ENCODE measurements at places on chromosomes 12 and 14.

DNA sequence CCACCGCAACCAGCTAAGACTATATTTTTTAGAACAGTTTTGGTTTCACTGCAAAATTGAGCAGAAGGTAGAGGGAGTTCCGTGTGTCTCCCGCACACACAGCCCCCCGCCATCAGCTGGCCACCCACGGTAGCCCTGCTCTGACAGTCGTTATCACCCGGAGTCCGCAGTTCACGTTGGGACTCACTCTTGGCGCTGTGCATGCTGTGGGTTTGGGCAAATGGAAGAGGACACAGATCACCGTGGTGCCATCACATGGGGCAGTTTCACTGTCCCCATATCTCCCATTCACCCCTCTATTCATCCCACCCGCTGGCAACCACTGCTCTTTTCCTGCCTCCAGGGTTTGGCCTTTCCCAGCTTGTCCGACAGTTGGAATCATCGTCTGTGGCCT lies 31.8 kb upstream of the ULK1 start:
- DNase-seq: no peak

DNA sequence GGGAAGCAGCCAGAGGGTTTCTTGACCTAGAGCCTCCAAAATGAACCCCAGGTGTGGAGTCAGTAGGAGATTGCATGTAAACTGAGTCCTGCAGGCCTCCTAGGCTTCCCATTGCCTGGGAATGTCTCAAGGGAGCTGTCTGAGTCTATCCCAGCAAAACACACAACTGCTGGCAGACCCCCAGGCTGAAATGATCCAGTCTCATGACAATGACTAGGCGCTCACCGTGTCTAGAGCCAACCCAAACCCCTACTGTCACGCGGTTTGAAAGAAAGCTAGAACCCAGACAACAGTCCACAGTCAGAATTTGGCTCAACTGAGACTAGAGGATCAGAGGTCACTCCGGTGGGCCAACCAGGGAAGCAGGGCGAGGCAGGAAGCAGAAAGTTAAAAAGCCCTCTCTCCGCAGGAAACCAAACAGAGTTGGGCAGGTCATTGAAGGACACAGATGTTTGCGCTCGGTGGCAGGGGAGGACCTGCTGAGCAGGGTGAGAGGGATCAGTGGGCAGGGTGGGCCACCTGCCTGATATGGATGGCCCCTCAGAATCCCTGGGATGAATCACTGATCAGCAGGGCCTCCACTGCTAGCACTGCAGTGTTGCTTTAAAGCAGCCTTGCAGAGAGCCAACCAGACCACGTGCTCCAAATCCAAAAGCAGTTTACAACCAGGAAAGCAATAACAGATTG lies 23.8 kb downstream of the ACTN1 start:
- DNase-seq: no peak

GRCh38 chr12:78721906-78722305 lies 142.7 kb upstream of the SYT1 start:
- no peak for DNase-seq

DNA sequence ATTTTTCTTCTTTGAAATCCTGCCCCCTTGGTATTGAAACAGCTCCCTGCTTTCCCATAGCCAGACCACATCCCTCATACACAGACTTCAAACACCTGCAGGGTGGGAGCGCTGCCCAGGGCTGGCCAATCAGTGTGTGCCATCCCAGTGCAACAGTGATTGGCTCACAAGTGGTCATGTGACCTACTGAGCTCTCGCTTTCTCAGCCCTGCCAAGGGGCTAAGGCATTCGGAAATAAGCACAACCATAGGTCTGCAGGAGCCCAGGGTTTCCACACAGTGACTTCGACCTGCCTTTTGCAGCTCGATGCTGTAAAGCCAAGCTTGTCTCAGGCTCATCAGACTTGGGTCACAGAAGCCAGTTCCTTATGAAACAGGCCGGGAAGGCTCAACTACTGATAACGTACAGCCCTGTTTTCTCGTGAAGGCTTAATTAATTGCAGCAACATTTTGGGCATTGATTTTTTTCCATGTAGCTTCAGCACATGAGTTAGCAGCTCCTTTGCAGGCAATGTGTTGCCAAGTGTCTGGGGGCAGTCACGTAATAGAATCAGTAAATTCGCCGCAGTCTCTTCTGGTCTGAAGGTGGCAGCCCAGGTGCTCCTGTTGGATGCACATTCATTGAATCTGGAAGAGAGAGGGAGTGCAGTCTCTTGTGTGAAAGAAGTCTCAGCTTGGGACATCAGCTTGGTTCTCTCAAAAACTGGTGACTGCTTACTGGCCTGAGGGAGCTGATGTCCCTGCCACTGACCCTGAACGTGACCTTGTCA lies 1091.8 kb downstream of the AACS start:
- DNase-seq: no peak

DNA sequence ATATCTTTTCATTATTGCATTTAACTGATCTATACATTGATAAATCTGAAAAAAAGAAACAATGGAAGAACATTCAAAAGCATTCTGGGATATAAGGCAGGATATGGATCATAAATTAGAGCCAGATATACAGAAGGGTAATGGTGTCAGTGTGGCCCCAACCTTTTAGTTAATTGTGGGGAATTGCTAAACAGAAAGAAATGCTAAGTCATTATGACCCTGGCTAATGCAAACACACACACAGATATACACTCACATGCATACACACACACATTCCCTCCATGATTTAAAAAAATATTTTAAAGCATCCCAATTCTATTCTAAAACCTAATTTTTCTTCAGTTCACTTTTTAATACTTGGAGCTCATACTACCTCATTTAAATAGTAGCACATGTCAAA lies 404.5 kb downstream of the BCAT1 start:
- DNase-seq: no peak

GRCh38 chr14:46540986-46541385 lies 110.6 kb downstream of the RPL10L start:
- no peak for DNase-seq

GRCh38 chr12:2834581-2835491 lies at the start of gene NRIP2:
NRIP2 (minus strand) TSS chr12:2835035; CDS start chr12:2834983, 52 bp downstream.
- DNase-seq: no peak

- no peak for DNase-seq
These were observed 4.5 kb upstream of the AQP2 start for GRCh38 chr12:49946086-49946485.

- no peak for DNase-seq
These were observed 65.6 kb downstream of the FBXL14 start for GRCh38 chr12:1528791-1529190.

- DNase-seq: no peak
These were observed 215.3 kb downstream of the SEC23A start for GRCh38 chr14:38887696-38888095.

DNA sequence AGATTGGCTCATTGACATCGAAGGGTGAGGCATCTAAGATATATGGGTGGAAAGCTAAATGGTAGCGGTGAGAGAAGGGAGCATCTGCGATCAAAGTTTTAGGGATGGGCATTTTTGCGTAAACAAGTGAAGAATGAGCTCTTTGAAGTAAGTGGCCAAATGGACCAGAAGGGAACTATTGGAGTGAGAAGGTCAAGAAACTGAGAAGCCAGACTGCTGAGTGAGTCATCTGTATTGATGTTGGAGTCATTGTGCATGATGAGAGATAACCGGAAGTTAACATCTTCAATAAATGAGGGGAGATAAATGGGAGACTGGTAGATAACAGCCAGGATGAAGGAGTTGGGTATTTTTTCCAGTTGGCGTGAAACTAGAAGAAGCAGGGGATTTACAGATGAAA lies 271.9 kb upstream of the PDE3A start:
- DNase-seq: no peak

DNA sequence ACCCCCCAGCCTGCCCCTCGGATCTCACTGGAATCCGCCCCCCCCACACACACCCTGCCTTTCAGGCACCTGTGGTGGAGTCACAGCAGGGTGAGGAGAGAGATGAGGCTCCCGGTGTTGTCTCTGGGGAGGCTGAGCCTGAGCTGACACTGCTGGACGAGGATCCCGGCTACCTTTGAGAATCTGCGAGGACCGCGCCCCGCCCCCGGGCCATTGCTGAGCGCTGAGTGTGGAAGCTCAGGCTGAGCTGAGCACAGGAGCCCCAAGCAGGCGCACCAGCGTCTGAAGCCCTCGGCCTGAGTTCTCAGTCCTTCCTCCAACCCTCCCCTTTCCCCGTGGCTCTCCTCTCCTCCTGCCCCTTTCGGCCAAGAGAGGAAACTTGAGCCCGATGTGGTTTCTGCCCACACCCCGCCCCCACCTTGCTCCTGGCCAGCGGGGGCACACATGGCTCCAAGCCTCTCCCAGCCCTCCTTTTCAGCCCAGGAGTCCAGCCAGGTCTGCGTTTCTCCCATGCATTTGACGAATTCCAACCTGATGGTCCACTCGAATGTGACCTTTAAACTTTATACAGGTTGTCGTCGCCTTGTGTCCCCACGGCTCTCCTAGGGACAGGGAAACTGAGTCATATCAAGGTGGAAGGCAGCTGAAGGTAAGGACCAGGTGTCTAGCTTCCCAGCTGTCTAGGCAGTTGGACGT lies at the start of gene NFE2:
TSS of gene NFE2 (minus strand) at position 284 of the 696 bp plus-strand sequence. CDS start 5,767 bp downstream, outside the sequence.
- no peak for DNase-seq

DNA sequence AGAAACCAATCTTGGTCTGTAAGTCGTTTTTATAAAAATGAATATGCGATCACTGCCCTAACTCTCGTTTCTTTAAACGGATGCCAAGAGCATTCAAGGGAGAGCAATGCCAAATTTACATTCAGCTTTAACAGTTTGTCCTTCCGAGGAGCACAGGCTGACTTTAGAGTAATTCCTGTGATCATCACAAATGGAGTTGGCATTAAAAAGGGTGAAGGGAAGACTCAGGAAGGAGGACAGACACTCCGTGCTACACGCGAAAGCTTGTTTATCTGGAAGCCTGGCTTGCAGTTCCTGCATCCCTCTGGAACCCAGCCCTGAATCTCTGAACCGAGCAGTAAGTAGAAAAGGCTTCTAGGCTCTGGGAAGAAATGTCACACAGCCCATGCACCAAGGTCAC lies 78.4 kb downstream of the PAPOLA start:
- DNase-seq: no peak

- no peak for DNase-seq
These were observed 172.1 kb upstream of the PLEKHG7 start for GRCh38 chr12:92530706-92531105.

- DNase-seq: no peak
These were observed 7.3 kb downstream of the ERBB3 start for GRCh38 chr12:56087220-56087619.

- DNase-seq: no peak
These were observed 52.5 kb downstream of the ATP23 start for GRCh38 chr12:57993834-57994233.

- no peak for DNase-seq
These were observed 44.2 kb downstream of the LGMN start for GRCh38 chr14:92704036-92704804.

- no peak for DNase-seq
These were observed 13.3 kb upstream of the RGS6 start for GRCh38 chr14:71918955-71919354.
